ENCODE measurements at places on chromosomes 1 and 21. TPM values are rescaled to one million over a fixed set of nuclear protein-coding genes. Genes with fewer than 3 reads are reported as not detected.

DNA sequence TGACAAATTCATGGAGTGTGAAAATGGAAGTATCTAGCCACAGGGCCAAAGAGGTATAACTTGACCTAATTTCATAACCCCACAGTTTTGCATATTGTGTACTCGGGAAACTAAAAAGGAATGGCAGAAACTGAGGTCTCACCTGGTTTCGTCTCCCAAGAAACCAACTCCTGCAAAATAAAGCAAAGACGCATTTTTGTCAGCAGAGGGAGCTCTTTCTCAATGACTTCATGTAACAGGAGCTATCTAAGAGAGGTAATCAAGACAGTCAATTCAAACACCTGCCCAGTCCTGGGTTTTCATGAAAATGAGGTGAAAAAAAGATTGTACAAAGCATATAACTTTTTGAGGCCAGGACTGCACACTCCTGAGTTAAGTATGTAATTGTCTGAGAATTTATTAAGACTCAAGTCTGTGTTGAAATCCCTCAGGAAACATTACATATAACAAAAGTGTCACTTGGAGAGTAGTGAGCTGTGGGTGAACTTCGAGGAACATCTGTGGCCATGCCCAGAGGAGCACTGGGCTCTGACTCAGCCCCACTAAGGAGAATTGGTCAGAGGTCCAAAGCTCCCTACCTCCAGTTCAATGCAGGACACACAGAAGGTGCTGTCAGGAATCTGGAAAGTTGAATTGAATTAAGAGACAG lies 17.6 kb downstream of the FCRL4 start:
- DNase-seq, result peak; percentile 26

- DNase-seq, result peak; percentile 73
Measured at GRCh38 chr1:44031252-44032169, at the start of gene SLC6A9. Gene SLC6A9, minus strand, starts transcription at chr1:44031462. Its CDS starts 7,185 bp downstream, at chr1:44024277.

Gene MXRA8
- polyA plus RNA-seq, result 196 TPM

Gene KCNE2
- polyA plus RNA-seq, result 1.7 TPM

Data from renal cortex interstitium (tissue), 15 donors.